ENCODE measurements at places on chromosomes 3 and 15.

- no peak for DNase-seq
These were observed 743.3 kb upstream of the BCHE start for GRCh38 chr3:166580561-166580960.

DNA sequence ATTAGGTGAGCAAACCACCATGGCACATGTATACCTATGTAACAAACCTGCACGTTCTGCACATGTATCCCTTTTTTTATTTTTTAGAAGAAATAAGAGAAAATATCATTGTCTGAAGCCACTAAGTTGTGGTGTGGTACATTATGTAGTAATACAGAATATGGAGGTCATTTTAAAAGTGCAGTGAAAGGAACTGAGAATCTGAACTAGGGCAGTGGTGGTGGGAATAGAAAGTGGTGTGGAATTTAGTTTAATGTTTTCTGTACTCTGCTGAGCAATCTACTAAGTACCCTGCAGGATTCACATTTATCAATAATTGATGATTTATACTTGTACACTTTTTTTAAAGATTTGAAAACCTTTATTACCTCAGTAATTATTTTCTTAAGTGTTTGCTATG, 283.5 kb downstream of the CHL1 start:
- DNase-seq: no peak

GRCh38 chr15:99155961-99156443, 51.1 kb downstream of the SYNM start:
- no peak for DNase-seq

GRCh38 chr15:90001683-90002427, 731 bp downstream of the ZNF710 start:
- DNase-seq: peak; percentile 41

GRCh38 chr3:4719046-4719501, 225.9 kb downstream of the ITPR1 start:
- no peak for DNase-seq

GRCh38 chr3:113234028-113234427, 22.7 kb downstream of the BOC start:
- DNase-seq: no peak

GRCh38 chr3:185363662-185364203, 797 bp downstream of the MAP3K13 start:
- no peak for DNase-seq

- DNase-seq: no peak
These were observed 55.7 kb downstream of the LMCD1 start for GRCh38 chr3:8557298-8557697.

GRCh38 chr3:61420136-61420759, 141.1 kb upstream of the PTPRG start:
- DNase-seq: no peak

GRCh38 chr3:131795390-131796090, 239.3 kb downstream of the CPNE4 start:
- DNase-seq: no peak

DNA sequence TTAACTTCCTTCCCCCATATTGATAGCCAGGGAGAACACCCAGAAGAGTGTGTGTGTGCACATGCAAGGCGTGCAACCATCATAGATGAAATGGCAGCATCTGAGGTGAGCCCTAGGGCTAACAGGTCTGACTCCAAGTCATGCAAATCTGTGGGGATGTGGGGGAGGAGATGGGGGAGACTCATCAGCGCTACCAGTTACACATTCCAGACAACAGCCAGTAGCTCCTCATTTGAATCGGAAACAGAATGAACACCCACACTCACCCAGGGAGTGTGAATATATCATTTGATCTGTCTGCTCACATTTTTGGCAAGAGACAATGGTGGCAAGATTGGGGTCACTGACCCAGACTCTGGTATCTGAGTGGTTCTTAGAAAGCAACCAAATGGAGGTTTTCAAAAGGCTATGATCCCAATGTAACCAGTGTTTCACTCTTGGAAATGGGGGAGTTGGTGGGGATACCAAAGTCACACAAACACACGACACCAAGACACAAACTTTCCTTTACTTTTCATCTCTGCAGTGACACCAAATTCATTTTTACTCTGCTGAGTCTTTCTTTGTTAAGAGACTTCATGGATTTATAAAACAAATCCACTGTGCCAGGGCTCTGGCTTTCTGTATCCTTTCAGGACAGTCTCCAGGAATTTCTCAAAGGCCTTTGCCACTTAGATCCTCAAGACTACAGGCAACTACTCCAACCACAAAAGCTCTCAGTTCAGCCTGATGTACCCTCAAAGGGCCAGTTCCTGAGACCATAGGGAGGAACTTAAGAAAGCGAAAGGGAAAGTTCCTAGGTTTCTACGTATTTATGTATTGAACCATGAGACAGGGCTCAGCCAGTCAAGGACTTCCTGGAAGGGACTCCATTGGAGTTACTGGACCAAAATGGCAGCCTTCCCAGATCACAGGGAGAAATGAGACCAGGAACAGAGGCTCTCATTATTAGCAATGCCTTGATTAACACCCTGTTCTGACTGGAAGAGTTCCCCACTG, 2.2 kb downstream of the CDCP1 start:
- no peak for DNase-seq

DNA sequence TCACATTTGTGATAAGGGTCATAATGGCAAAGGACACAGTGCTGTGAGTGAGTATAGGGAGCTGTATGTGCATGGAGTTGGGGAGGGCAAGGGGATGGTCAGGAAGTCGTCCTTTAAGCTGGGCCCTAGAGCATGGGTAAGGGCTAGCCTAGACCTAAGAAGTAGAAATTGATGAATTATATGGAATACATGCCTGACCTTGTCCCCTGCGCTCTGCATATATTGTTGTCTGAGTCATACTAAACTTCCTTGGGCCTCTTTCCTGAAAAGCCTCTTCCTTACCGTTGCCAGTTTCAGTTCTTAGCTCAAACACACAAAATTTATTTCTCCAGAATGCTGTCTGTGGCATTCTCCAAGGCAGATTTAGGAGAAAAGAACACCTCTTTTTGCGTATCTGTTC, 4.6 kb downstream of the SNRK start:
- DNase-seq: no peak

DNA sequence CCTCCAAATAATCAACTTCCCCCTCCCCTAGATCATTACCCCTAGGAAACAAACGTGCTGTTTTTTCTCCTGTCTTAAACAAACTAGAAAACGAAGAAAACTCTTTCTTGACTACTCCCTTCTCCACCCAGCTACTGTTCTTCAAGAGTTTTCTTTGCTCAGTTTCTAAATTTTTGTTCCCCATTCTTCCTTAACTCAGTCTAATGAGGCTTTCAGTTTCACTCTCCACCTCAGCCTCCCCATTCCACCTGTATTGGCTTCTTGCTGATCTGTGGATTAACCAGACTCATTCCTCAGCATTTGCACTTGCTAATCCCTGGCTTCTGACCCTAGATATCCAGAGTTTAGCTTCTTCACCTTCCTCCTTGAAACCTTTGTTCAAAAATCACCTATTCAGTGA, 26.8 kb downstream of the SERPINI1 start:
- DNase-seq: no peak

DNA sequence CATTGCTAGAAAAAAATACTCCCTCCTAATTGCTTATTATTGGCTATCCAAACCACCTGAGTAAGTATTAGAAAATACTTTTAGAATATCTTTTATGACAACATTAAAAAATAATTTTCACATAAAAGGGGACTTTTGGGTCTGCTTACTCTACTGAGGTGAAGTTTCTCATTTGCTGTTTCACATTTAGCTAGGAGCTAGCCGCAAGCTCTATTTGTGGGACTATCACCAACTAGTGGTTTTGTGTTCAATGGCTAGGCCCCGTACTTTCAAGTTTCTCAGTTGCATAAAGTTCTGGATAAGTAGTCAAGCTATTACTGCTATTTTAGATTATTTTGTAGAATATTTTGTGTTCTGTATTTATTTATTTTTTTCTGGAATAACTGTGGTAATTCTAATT, 244.2 kb upstream of the SLITRK3 start:
- no peak for DNase-seq

- DNase-seq: no peak
These were observed 33.2 kb downstream of the RAB27A start for GRCh38 chr15:55256281-55257011.

DNA sequence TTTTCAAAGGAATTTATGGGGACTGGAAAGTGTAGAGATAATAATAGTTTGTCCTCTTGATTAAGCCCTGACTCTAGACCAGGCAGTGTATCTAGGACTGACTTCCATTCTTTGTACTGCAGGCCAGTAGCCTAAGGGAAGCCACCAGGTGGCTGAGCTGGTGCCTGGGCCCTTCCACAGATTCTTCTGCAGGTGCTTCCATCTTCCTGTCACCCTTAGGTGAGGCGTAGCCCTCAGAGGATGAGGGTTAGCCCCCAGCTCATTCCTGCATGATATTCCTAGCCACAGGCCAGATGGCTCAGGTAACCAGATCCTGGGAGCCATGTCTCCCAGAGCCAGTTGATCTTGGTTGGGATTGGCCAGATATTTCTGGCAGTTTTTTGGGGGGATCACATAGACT, 169.0 kb upstream of the IL12A start:
- DNase-seq: peak; percentile 24

DNA sequence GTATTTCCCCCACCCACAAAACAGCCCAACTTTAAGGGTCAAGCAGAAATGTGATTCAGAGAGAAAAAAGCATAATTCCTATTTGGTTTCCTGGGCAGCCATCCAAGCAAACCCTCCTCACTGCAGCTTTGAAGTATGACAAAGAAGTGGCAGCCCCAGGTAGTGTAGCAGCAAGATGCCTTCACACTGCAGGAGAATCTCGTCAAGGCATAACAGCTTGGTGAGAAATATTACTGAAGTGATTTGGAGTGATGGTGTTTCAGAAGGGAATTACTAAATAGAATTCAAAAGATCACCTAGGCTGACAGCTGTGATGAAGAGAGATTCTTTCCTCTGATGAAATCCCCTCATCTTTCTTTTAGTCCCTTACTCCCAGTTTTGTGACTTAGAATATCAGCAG, 173.9 kb downstream of the PYDC2 start:
- no peak for DNase-seq

- no peak for DNase-seq
These were observed 37.4 kb upstream of the SNRPN start for GRCh38 chr15:24917431-24917830.

GRCh38 chr3:128078322-128078721, 26.1 kb downstream of the SEC61A1 start:
- no peak for DNase-seq

GRCh38 chr15:63507878-63508818, 3.8 kb downstream of the USP3 start:
- no peak for DNase-seq

- DNase-seq: no peak
These were observed 4.3 kb downstream of the ATP6V1A start for GRCh38 chr3:113751141-113751540.

GRCh38 chr3:134677196-134677986, 26.6 kb upstream of the KY start:
- DNase-seq: peak; percentile 21

DNA sequence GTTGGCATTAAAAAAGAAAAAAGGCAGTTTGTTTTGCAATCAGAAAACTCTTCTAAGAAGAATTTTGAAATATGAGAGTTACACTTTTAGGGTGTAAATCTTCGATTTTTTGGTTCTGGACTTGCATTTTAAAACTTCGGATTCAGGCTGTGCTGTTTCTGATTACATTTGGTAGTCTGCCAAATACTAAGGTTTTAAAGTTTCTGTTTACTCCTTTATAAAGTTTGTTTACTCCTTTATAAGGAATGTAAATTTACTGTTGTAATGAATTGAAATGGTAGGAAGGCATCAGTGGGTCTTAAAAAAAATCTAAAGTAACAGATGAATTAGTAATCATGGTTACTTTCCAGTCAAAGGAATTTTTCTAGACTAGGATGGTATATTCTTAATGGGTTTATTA, 14.1 kb downstream of the FXR1 start:
- DNase-seq: no peak

GRCh38 chr3:123914829-123915228, 30.7 kb upstream of the MYLK start:
- no peak for DNase-seq

GRCh38 chr15:79314186-79314585, 3.3 kb downstream of the TMED3 start:
- no peak for DNase-seq

GRCh38 chr3:31103181-31103580, 208.7 kb upstream of the GADL1 start:
- DNase-seq: no peak

DNA sequence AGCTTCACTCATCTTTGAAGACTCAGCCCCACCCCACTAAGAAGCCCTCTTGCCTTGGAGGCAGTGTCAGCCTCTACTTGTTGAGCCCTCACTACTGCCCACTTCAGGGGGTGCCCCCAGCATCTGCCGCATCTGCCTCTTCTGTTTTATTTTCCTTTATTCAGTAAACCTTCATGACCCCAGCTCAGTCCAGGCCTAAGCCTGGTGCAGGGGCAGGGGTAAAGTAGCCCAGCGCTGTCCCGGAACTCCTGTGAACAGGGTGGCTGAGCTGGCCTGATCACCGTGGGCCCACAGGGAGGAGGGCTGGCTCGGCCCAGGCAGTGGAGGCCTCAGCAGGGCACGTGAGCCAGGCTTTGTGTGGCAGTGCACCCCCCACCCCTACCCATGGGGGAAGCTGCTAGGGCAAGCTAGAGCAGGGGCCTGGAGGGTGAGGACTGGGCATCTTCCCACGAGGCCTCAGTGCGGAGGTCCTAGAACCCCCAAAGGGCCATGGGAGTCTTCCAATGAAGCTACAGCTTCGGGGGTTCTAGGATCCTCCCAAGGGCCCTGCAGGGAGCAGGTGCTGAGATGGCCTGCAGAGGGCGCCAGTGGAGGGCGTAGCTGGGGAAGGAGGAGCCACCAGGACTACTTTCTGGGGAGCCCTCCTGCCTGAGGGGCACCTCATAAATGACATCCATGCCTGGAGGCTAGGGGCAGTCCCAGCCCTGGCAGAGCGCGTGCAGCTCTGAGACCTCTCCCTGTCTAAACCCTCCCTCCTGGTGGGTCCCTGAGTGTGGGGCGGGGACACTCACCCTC, 36.0 kb downstream of the TSPAN3 start:
- DNase-seq: no peak

GRCh38 chr3:26719134-26719533, 96.6 kb downstream of the LRRC3B start:
- peak; percentile 6 for DNase-seq

DNA sequence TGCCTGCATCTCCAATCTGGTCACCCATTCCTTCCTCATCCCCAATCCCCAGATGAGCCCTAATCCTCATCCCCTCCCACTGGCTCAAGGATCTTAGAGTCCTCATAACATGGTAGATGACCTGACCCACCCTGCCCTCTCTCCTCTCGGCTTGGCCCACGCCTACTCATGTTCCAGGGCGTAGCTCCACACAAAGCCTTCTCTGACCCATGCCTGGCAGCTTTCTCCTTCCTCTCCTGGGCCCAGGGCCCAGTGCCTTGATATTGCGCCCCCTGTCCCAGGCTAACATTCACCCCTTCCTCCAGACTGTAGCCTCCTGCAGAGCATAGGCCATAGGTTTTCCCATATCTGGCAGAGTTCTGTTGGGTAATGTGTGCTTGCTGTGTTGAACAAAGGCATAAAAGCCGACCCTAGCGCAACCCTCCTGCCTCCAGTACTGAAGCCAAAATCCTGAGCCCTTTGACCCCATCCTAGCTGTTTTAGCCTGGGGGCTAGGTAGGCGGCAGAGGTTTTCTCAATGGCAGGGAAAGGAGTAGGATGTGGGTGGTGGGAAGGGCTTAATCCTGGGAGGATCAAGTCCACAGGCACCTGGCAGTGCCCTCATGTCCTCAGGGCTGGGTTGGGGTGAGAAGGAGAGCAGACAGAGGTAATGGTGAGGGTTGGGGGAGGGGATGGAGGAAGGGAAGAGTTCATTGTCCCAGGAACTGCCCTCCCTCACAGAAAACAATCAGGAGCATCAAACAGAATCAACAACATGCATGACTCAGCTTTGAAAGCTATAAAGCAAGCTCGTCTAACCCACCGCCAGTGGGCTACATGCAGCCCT, 35.5 kb downstream of the MESD start:
- DNase-seq: no peak

GRCh38 chr3:114487502-114487901, 193.7 kb downstream of the TIGIT start:
- DNase-seq: no peak

Measured in NCI-H524 (cell line).